Sigmoid colon (tissue), 7 donors: ENCODE measurements at places on chromosomes 12 and 14. TPM values are rescaled to one million over a fixed set of nuclear protein-coding genes. Genes with fewer than 3 reads are reported as not detected.

Gene MMP17
- 6.8 TPM for polyA plus RNA-seq

Gene ETFBKMT
- 1.4 TPM for polyA plus RNA-seq

Gene KRT77
- polyA plus RNA-seq, result not detected

Gene IGFBP6
- 133 TPM for polyA plus RNA-seq

Gene JPH4
- 0.60 TPM for polyA plus RNA-seq

Gene ALDH1L2
- polyA plus RNA-seq, result 0.60 TPM

Gene SLC17A8
- polyA plus RNA-seq, result 2.3 TPM

Gene TBC1D30
- 3.5 TPM for polyA plus RNA-seq

Gene SMCO3
- polyA plus RNA-seq, result not detected

Gene PRR4
- polyA plus RNA-seq, result not detected

Gene KCNMB4
- 1.8 TPM for polyA plus RNA-seq

Gene WIF1
- not detected for polyA plus RNA-seq

Gene RNASE7
- polyA plus RNA-seq, result 0.10 TPM

Gene ATL1
- polyA plus RNA-seq, result 6.6 TPM

Gene USP44
- polyA plus RNA-seq, result 0.60 TPM
